ENCODE measurements at places on chromosomes 5 and 9.

DNA sequence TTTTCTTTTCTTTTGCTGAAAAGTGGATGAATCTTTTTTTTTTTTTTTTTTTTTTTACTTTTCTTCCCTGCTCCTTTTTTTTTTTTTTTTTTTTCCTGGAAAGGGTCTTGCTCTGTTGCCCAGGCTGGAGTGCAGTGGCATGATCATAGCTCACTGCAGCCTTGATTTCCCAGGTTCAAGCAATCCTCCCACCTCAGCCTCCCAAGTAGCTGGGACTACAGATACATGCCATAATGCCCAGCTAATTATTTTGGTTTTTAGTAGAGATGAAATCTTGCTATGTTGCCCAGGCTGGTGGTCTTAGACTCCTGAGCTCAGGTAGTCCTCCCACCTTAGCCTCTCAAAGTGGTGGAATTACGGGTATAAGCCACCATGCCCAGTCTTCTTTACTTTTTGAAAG, 20.9 kb downstream of the HSD17B4 start:
- no peak for DNase-seq

DNA sequence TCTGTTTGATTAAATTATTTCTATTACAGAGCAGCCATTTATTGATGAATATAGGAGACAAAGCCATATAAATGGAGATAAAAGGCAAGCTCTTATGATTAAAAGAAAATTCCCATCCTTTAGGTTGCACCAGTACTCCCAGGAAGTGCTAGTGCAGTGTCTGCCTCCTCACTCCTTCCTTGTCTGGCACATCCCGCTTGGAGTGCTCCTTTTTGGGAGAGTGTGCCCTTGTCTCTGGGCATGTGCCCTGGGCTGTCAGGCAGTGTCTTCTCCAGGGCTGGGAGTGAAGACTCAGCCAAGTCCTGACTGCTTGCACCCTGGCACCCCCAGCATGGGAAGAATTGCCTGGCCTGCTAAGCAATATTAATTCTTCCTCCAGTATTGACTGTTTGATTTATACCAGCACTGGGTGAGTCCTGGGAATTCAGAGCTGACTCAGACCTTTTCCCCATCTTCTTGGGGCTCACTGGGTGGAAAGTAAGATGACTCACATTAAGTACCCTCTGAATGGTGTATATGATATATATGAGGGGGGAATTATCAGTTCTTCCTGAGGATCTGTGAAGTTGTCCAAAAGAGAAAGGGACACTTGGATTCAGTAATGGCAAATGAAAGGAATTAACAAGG, 62.1 kb downstream of the ZSWIM6 start:
- DNase-seq = no peak

DNA sequence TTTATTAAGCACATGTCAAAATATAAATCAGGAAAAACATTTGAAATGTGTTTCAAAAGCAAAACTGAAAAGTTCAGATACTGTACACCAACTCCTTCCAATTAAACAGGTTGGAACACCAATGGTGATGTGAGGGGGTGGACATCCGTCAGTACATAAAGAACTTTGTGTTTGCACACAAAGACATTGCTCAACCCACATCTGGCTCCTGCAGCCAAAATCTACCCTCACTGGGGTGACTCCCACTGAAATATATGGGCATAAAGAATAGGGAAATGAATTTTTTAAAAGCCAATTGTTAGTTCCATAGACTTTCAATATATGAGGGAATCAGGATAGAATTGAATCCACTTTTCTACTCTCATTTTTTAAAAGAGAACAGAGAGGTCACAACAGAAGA, 63.9 kb downstream of the MEGF9 start:
- DNase-seq = no peak

DNA sequence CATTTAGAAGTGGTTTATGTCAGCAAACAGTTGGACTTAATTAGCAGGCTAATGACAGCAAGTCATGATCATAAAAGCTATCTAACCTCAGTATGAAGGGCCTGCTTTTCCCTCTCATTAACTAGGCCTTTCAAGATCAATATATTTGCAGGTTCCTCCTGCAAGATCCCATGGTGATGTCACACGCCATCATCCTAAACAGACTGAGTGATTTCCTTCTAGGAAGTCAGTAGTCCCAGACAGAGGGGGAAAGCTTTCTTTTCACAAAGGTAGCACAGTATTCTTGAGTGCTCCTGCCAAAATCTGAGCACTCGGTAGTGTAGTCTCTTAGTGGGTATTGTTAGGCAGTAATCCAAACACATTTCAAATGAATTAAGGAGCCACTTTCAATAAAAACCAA, 52.5 kb downstream of the UIMC1 start:
- no peak for DNase-seq

GRCh38 chr9:10148796-10149195, 464.0 kb downstream of the PTPRD start:
- no peak for DNase-seq

DNA sequence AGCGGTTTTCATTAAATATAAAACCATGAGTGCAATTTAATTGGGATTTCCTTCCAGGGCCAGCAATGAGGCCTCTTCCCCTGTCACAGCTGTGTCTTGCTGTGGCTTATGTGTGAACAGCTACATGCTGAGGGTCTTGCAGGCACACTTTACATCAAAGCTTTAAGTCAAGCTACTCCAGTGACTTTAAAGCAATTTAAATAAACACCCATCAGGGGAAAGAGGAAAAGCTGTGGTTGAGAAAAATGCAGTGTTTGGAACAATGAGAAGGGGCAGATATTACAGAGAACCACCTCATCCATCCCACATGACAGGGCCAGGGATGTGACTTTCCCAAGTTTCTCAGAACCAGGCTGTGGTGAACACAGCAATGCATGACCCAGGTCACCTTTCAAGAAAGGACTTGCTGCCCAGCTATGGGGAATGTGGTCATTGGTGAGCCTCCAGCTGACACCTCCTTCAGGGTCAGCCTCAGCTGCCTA, 115.9 kb upstream of the LPAR1 start:
- DNase-seq = no peak

GRCh38 chr9:17088566-17088965, 46.3 kb upstream of the CNTLN start:
- DNase-seq = no peak

GRCh38 chr9:13555516-13555915, 276.0 kb upstream of the MPDZ start:
- no peak for DNase-seq

DNA sequence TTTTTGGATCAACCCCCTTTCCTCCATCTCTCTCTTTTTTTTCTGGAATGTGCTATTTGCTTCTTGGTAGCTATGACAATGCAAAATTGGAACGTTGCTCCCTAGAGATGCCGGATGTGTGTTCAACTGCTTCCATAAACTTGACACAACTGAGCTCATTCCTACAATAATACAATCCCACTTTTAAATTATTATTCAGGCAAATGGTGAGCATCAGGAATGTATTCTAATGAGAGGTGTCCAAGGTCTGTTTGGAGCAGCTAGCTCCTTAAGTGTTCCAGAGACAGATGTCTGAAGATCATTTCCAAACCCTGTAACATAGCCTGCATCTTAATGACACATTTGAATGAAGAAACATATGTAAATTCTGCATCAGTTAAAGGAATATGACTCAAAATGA, 518.4 kb downstream of the TAF11L14 start:
- no peak for DNase-seq

GRCh38 chr9:17021387-17021970, 113.4 kb upstream of the CNTLN start:
- no peak for DNase-seq

DNA sequence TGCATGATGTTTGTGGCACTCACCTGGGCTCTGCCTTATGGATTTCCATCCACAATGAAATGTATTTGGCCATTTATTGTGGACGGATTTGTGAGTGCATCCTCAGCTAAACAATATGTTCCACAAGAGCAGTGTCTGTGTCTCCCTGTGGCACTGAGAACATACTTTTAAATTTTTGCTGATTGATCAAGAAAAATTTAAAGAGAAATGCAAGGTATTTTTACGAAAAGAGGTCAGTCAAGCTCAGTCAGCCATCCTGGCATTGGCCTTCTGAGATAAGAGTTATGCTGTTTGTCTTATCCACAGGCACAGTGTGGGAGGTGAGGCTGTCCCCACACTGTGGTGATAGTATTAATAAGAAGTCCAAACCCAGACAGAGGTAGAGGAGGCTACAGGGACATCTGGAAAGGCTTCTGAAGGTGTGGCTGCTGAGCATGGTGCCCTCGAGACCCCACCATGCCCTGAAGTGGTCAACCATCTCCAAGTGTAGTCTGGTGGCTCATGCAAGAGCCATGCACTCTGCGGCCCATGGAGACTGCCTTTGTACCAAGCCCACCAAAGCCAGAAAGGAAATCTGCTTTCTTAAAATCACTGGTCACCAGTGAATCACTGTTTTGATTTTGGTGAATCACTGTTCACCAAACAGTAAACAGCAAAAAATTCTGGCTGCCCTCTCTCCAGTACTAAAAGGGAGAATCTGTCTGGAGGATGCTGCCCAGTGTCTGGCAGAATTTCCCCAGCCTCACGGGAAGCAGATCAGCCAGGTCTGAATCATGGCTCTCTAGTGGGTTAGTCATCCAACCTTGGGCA, 28.8 kb downstream of the SPOCK1 start:
- DNase-seq = no peak

DNA sequence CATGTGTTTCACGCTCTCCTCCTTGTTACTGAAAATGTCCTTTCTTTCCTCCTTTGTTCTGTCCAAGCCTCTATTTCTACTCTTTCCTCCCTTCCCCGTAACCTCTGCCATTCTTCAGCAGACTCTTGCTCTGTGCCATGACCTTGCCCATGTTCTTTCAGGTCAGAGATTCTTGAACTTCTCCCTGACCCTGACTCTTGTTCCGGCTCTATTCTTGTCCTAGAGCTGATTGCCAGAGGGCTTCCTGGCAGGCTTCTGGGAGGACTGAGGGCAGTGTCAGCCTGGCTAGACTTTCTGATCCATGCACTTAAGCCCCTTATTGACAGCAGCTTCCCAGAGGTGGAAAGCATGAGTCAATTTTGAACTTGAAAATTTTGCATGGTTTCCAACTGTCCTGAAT, 174.2 kb downstream of the TMEM161B start:
- no peak for DNase-seq

- no peak for DNase-seq
Observed at GRCh38 chr9:14193328-14193990, 120.5 kb downstream of the NFIB start.

DNA sequence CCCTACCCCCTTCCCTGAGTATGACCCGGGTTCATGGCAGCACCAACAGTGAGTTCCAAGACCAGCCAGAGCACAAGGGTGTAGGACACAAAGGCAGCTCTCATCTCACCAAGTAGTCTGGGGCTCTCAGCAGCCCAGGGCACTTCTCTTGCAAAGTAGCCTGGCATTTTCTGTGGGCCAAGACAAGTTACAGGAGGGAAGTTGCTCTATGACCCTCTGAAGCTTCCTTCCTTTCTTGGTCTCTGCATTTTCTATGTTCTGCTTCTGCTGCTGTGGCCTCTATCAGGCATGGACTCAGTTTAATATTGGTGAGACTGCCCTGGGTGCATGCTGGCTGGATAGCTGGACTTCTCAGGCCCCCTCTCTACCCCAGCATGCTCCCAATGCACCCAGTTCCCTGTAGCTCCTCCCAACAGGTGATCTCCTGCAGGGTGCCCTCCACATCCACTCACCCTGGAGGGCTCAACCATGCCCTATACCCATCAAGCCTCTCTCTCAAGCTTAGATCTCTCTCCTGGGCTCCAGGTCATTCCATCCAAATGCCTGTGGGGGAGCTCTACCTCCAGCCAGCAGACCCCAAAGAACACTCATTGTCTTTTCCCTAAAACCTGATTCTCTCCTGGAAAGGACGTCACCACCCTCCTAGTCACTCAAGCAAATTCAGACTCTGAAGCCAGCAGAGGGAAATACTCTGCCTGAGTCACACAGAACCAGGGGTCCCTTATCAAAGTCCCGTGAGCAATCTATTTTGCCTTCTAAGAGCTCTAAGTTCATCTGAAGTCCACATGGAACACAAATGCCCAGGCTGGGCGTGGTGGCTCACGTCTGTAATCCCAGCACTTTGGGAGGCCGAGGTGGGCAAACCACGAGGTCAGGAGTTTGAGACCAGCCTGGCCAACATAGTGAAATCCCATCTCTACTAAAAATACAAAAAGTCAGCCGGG, 13.8 kb downstream of the TBC1D2 start:
- no peak for DNase-seq

DNA sequence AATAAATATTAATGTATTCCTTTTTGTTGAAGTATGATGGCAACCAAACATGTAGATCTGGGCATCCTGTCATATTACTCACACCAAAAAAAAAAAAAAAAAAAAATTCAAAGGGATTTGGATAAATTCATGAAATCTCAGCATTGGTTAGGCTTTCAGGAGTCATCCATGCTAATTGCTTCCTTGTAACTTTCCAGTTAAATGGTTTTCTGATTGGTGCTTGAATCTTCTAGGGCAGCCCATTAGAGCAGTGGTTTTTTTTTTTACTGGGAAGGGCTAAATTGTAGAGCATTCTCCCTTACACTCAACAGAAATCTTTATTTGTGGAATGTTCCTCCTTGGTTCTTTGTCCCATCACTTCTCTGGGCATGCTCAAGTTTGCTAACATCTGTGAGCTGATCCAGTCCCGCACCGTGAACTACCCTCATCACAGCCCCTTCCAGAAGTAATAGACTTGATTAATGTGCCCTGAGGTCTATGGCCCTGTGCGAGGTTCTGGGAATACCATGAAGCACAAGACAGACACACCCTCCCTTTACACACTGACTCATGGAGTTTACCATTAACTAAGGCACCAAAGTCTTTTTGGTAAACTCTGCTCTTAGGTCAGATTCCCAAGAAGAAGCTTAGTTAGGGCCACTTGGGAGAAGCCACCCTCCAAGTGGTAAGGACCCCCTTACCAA, 56.0 kb downstream of the RGS3 start:
- DNase-seq = no peak
